ENCODE measurements at places on chromosomes 3 and 15. TPM values are rescaled to one million over a fixed set of nuclear protein-coding genes. Genes with fewer than 3 reads are reported as not detected.

The GP5 gene
- not detected for total RNA-seq

The IL16 gene
- 1.3 TPM for total RNA-seq

The CCR1 gene
- total RNA-seq, result 0.94 TPM

The C3orf49 gene
- total RNA-seq, result not detected

The BRPF1 gene
- 23.5 TPM for total RNA-seq

The GHSR gene
- not detected for total RNA-seq

The CCR8 gene
- not detected for total RNA-seq

The CNTN3 gene
- 37.9 TPM for total RNA-seq

The CHRM5 gene
- 0.63 TPM for total RNA-seq

The ZBED2 gene
- not detected for total RNA-seq

The PDHB gene
- 57.6 TPM for total RNA-seq

The RTP3 gene
- not detected for total RNA-seq

The ATR gene
- 43.2 TPM for total RNA-seq

The TCF12 gene
- 253 TPM for total RNA-seq

The ADCY5 gene
- 39.8 TPM for total RNA-seq

The FAM81A gene
- 58.2 TPM for total RNA-seq

The FAM227B gene
- 3.1 TPM for total RNA-seq

The AQP9 gene
- not detected for total RNA-seq

The NRROS gene
- total RNA-seq, result 1.6 TPM

The PP2D1 gene
- not detected for total RNA-seq

The WWTR1 gene
- total RNA-seq, result 11.0 TPM

The GOLGA8O gene
- not detected for total RNA-seq

The IL1RAP gene
- 23.5 TPM for total RNA-seq

The NANOGP8 gene
- not detected for total RNA-seq

The MST1R gene
- 3.8 TPM for total RNA-seq

The GRAMD1C gene
- 13.1 TPM for total RNA-seq

The FMN1 gene
- total RNA-seq, result 4.7 TPM

The VIPR1 gene
- 0.31 TPM for total RNA-seq

The DNAH12 gene
- 1.6 TPM for total RNA-seq

The TRPM1 gene
- total RNA-seq, result not detected
